Activated T-helper 1 cell treated with anti-CD3 and anti-CD28 coated beads, Interleukin-12 subunit alpha, Interleukin-12 subunit beta, Interleukin-2, Interleukin-4 antibody, amounts not matched to agents 30 ng/mL and 10 ng/mL and 1 ng/mL, durations not matched to agents 14 hours and 24 hours and 36 hours (primary cell): ENCODE measurements at places on chromosomes 11 and 22.

- no peak for DNase-seq
These were observed 35.0 kb downstream of the NAV2 start for GRCh38 chr11:19747634-19748033.

- DNase-seq = no peak
These were observed 49.1 kb downstream of the ARHGAP8 start for GRCh38 chr22:44801476-44801875.

DNA sequence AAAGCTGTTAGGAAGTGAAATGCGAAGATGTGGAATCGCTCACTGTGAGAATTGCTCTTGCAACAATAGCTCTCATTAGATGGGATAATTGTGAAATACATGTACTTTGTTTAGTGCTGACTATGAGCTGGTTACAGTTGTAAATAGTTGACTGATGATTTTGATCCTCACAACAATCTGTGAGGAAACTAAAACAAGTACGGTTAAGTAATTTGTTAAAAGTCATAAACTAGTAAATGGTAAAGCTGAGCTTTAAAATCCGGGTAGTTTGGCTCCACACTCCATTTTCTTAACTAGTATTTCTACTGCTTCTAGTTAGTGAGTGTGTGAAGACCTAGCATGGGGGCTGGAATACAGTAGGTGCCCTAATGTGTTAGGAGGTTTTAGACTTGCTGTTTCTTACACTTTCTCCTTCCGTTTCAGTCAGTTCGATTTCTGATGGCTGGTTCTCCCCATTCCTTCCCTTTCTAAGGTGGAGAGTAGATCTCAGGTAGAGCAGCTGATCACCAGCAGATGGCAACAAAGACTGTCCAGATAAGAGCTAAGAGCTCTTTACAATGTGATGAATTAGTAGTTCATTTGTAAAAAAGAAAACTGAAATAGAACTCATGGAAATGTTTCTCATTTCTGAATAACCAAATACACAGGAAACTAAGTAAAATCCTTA is 16.3 kb upstream of the CYP2R1 start:
- no peak for DNase-seq

- no peak for DNase-seq
These were observed 738.3 kb upstream of the KIRREL3 start for GRCh38 chr11:127738771-127739286.
